ENCODE measurements at places on chromosomes 4 and X.

DNA sequence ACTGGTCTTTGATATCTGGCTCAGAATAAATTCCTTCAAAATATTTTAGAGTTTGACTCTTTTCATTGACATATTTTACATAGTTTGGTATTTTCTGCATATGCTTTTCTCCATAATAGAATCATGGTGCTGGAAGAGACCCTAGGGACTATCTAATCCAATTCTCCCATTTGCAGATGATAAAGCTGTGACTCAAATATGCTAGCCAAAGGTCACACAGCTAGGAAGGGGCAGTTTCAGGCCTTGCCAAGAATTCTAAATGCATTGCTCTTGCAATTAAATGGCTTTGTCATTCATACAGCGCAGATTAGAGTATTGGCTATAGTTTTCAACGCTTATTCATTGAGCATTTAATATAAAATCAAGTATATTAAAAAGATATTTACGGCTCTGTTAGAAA, 374.1 kb upstream of the RASGEF1B start:
- no peak for DNase-seq

- no peak for DNase-seq
These were observed 59.8 kb upstream of the ACSL1 start for GRCh38 chr4:184885602-184886001.

- DNase-seq, result no peak
These were observed 237.4 kb downstream of the SPANXN1 start for GRCh38 chrX:145484740-145485139.

DNA sequence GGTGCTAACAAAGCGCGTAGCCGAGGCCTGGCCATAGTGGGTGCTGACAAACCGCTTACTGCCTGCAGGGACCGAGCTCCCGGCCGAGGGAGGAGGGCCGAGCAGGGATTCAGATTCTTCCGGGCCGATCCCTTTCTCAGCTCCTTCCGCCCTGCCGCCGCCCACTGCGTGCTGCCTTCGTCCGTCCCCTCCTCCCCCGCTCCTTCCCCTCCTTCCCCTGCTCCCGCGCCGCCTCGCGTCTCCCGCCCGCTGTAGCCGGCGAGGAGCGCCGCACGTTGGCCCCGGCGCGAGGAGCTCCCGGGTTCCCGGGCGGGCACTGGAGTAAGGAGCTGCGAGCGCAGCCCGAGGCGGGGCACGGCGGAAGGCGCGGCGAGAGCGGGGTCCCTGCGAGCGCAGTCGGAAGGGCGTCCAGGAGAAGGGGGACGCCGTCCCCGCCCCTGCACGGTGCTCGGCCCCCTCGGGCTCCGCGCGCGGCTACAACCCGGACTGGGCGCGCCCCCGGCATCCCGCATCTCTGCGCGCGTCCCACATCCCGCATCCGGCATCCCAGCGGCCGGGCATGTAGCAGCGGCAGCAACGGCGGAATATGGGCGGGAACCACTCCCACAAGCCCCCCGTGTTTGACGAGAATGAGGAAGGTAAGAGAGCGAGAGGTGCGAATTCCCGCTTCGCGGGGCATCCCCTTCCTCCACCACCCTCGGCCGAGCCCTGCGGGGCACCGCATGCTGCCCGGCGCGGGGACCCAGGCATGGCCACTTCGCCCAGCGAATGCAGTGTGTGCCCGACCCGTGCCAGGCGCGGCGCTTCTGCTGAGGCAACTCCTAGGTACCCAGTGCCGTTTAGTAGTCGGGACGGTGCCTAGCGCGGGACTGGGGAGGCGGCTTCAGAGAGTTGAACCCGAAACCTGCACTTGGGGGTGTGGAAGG, at the start of gene STK32B:
TSS of gene STK32B (plus strand) at position 203 of the 926 bp plus-strand sequence.
- DNase-seq, result no peak

GRCh38 chr4:7043284-7044136, at the start of gene TADA2B:
Gene TADA2B, plus strand, starts transcription at chr4:7043372. Its CDS starts 208 bp downstream, at chr4:7043580.
- peak; percentile 19 for DNase-seq

- DNase-seq, result no peak
These were observed 7.6 kb downstream of the SEPTIN11 start for GRCh38 chr4:76957004-76957738.

GRCh38 chr4:34280131-34280530, 1964.2 kb downstream of the ARAP2 start:
- DNase-seq, result no peak

GRCh38 chr4:19540859-19541540, 710.7 kb upstream of the SLIT2 start:
- no peak for DNase-seq

- DNase-seq, result no peak
These were observed 182.1 kb upstream of the CLNK start for GRCh38 chr4:10866666-10867065.

DNA sequence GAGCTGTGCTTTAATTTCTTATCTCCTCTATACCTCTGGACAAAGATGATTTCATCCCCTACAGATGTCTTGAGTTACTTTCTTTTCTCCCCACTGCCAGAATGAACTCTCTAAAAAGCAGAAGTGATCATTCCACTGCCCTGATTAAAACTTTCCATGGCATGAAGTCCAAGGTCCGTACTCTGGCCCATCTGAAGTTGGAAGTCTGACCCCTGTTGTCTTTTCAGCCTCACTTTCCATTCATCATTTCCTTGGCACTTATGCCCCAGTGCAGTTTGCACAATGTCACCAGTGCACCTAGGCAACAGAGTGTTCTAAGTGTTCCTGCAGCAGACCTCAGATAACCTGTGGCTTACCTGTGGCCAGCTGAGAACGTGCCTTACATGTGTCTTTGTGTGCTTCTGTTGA, 242.4 kb downstream of the FRAS1 start:
- no peak for DNase-seq

GRCh38 chrX:81304563-81304962, 102.7 kb downstream of the SH3BGRL start:
- no peak for DNase-seq

DNA sequence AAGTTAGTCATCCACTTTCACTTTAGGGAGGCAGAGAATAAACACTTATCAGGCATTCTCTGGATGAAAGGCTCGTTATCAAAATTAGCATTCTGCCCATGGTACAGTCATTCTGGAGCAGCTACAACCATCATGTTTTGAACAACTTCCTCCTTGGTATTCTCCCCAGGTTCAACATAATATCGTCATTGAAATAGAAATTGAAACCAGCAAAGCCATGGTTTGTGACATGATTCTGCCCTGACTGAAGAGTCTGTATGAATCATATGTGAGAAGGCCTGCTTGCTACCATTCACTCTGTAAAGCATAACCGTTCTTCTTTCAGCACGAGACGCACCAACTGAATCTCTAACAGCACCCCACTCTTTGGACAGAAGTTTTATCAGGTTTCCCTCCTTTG, 127.5 kb upstream of the RADX start:
- peak; percentile 1 for DNase-seq

DNA sequence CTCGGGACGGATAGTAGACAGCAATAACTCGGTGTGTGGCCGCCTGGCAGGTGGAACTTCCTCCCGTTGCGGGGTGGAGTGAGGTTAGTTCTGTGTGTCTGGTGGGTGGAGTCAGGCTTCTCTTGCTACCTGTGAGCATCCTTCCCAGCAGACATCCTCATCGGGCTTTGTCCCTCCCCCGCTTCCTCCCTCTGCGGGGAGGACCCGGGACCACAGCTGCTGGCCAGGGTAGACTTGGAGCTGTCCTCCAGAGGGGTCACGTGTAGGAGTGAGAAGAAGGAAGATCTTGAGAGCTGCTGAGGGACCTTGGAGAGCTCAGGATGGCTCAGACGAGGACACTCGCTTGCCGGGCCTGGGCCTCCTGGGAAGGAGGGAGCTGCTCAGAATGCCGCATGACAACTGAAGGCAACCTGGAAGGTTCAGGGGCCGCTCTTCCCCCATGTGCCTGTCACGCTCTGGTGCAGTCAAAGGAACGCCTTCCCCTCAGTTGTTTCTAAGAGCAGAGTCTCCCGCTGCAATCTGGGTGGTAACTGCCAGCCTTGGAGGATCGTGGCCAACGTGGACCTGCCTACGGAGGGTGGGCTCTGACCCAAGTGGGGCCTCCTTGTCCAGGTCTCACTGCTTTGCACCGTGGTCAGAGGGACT, 5.7 kb upstream of the MSANTD1 start:
- no peak for DNase-seq

DNA sequence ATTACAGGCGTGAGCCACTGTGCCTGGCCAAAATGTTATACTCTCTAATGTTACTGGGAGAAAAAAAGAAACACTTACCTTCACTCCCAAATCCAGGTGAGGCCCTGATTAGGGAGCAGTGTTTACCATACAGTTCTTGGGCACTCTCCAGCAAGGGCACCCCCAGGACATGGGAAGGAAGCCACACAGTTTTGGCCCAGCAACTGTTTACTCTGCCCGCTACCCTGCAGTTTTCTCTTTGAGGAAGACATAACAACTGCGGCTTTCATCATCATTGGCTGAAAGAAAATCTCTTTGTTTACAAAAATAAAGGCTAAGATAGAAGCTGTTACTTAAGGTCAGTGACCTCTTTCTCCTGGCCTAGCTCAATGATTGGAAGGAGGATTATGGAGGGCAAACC, 145.5 kb upstream of the DUSP21 start:
- DNase-seq, result no peak

DNA sequence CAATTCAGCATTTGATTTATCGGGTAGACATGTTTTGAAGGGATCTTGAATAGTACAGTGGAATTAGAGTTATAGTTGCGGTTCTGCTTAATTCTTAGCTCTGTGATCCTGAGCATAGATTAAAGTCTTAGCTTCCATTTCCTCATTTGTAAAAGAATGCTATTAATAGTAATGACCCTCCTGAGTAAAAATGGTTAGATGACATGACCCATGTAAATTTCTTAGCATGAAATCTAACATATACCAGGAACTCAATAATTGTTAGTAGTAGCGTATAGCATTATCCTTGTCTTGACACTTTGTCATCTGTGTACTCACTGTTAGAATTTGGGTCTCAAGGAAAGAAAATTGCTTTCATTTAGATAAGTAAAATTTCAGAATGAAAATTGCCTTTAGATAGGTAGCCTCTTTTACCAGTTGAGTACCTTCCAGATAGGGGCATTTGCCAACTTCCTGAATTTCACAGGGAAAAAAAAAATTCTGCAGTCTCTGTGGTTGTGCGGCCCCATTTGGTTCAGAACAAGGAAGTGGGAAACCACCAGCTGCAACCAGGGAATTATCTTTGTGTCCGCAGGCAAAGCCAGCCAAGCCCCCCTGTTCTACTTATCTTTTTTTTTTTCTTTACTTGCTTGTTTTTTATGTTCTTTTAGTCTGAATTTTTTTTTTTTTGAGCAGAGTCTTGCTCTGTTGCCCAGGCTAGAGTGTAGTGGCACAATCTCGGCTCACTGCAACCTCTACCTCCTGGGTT, 86.9 kb downstream of the TMEM164 start:
- DNase-seq, result no peak

DNA sequence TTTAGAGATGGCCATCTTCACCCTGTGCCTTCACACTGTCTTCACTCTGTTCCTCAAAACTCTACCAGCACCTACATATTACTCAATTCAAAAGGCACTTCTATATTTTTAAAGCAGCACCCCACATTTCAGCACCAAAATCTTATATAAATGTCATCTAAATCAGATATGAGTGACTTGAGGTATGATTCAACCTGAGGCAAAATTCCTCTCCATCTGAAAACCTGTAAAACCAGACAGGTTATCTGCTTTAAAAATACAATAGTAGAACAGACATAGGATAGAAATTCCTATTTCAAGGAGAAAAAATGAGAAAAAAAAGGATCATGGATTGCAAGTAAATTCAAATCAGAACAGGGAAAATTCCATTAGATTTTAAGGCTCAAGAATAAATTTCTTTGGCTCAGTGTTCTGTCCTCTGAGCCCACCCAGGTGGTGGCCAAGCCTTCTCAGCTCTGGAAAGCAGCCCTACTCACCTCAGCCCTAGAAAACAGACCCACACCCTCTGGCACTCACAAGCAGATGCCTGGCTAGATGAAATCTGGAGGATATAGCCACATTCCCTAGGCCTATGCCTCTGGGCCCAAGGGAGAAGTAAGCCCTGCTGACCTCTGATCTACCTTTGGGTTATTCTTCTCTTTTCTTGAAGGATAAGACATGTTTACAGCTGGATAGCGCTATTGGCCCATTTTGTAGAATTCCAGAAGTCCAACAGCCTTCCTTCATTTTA, 240.4 kb upstream of the ZCCHC13 start:
- no peak for DNase-seq

GRCh38 chrX:133661962-133662839, 246.9 kb upstream of the GPC4 start:
- DNase-seq, result no peak

GRCh38 chrX:24494647-24495075, 29.6 kb downstream of the PDK3 start:
- DNase-seq, result no peak

- no peak for DNase-seq
These were observed 245.4 kb downstream of the DCLK2 start for GRCh38 chr4:150323406-150324325.

DNA sequence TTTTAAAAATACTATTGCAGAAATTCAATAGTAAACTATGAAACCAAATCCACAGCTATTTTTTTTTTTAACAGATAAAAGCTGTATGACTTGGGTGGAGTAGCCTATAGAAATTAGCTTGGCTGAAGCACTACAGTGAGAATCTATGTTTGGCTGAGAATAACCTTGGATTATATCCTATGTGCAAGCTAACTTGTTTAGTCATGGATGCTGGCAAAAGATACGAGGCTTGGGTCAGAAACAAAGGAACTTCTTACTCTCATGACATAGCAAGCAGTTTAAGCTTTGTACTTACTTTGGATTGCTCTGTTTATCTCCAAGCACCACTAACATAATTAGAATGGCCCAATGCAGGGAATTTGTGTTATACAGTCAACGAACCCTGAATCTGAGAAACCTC, 119.2 kb upstream of the GRID2 start:
- no peak for DNase-seq

GRCh38 chr4:165288639-165289422, 38.6 kb upstream of the MSMO1 start:
- no peak for DNase-seq

Data from activated T-cell treated with anti-CD3 and anti-CD28 coated beads for 24 hours (primary cell).